Activated CD8-positive, alpha-beta memory T cell treated with anti-CD3 and anti-CD28 coated beads, Interleukin-2, amount 50 U/mL, for 48 hours (primary cell): ENCODE measurements at places on chromosomes 6 and 20.

- no peak for DNase-seq
These were observed 59.4 kb downstream of the TNFRSF21 start for GRCh38 chr6:47250302-47250701.

- DNase-seq: no peak
These were observed 52.6 kb upstream of the NAA20 start for GRCh38 chr20:19964289-19965265.

- DNase-seq: no peak
These were observed 13.6 kb upstream of the GPRC6A start for GRCh38 chr6:116842459-116842858.

GRCh38 chr6:35470663-35471120 is 2.5 kb downstream of the RPL10A start:
- no peak for DNase-seq

DNA sequence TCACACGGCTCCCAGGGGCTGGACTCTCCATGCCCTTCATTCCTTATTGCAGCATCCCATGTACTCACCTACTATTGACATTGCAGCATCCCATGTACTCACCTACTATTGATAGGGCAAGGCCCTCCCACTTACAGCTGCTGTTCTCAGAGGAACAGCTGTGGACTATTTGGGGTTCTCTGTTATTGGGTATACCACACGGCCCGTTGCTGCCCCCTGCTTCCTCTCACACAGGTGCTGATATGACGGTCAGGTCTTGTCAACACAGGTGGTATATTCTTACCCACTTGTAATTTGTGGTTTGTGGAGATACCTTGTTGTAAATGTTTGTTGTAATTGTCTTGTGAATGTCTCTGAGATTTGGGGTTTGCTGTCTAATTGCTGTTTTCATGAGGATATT is 18.8 kb downstream of the ALDH5A1 start:
- peak; percentile 18 for DNase-seq

- DNase-seq: no peak
These were observed 4.1 kb upstream of the ABT1 start for GRCh38 chr6:26592649-26593048.

GRCh38 chr6:114362957-114363356 is 20.1 kb upstream of the HS3ST5 start:
- no peak for DNase-seq

DNA sequence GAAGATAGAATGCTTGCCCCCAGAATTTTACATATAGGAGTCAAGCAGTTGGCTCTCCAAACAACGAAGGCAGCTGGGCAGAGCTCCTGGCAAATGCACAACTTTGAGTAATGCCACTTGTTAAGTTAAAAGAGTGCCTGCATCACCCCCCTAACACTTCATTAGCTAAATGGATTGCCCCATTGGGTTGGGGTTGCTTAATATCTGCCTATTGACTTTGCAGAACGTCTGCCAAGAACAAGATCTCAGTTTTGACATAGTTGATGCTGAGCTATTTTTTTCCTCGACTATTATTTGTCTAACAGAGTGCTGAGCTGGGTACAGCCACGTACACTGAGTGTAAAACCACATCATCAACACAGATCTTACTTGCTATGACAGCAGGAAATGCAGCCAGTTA is 12.1 kb downstream of the ANKRD60 start:
- DNase-seq: no peak

GRCh38 chr6:157530126-157530525 is 149.1 kb downstream of the ZDHHC14 start:
- DNase-seq: no peak

- DNase-seq: no peak
These were observed 2.7 kb downstream of the VEGFA start for GRCh38 chr6:43772681-43773049.

GRCh38 chr6:27810768-27811450 is 101.3 kb downstream of the OR2B2 start:
- no peak for DNase-seq

- DNase-seq: no peak
These were observed 13.2 kb upstream of the SIRPA start for GRCh38 chr20:1882026-1882425.

DNA sequence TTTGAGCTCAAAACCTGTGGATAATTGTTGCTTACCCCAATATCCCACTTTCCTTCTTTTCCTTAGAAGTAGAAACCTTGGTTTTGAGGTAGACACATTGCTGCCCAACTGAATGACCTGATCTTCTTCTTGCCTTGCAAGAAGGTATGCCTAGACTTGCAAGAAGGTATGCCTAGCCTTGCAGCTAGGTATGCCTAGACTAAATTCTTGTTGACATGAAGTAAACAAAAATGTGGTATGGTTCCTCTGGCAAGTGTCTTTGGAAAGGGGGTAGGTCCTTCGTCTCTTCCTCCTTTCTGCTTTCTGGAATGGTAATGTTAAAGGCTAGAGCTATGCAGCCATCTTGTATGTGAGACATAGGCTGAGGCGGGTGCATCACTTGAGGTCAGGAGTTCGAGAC is 129.2 kb downstream of the GMPR start:
- DNase-seq: no peak

DNA sequence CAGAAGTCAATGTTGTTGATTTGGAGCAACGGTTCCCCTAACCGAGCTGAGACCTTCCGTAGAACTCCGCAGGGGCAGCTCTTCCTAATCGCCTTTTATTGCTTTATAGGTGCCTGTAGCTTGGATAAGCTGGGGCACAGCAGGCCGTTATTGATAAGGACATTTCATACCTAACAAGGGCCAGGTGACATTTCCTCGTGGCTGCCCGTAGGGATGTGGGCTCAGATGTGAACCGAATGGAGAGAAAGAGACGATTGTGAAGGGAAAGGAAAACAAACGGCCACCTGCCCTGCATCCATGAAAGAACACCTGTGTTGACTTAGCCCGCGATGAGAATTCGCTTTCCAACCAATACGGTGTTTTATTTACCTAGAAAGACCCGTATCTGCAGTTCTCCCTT is 53.3 kb upstream of the DACT2 start:
- DNase-seq: no peak

GRCh38 chr6:41986339-41986738 is 44.7 kb upstream of the CCND3 start:
- DNase-seq: no peak

DNA sequence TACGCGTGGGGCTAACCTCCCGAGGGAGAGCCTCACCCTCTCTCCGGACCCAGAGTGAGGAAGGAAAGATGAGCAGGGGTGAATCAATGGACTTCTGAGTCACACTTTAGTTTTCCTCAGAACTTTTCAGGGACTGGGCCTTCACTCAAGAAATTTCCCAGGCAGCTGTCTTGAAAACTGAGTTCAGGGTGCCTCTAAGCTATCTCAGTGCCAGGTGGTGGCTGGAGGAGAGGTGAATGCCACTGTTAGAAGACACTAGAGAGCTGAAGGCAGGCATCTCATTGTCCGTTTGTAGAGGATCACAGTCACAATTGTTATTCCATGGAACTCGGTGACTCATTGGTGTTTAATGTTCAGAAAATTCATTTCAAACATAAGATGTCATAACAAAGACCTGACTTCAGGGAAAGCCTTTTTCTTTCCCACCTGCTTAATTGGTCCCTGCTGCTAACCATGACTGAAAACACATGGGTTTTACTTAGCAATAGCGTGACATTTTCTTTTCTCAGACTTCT is 5.3 kb upstream of the SERPINB6 start:
- peak; percentile 54 for DNase-seq

DNA sequence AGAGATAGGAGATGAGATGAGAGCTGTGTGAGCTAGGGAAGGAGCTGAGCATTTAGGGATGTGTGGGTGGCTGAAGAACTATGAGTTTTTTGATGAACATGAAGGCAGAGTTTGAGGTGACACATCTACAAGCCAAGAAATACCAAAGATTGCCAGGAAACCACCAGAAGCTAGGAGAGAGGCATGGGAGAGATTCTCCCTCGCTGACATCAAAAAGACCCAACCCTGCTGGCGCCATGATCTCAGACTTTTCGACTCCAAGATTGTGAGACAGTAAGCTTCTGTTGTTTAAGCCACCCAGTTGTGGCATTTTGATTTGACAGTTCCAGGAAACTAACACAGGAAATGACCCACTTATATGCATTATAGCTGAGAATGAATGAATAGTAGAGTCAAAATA is 790.9 kb downstream of the TFAP2A start:
- DNase-seq: no peak

DNA sequence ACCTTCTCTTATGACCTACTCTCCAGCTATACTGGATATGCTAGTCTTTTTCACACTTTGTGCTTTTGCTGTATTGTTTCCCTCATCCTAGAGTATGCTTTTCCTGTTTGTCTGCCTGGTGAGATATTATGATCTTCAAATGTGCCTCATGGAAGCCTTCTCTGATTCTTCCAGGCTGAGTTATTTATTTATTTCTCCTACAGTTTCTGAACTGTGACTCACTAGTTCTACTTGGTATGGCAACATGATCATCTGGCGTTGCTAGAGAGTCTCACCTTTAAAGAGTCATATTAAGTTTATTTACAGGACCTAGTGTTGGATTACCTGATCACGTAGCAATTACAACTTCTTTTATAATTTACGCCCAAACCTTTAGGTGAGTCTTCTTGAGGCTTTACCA is 81.2 kb upstream of the HDAC2 start:
- DNase-seq: no peak

DNA sequence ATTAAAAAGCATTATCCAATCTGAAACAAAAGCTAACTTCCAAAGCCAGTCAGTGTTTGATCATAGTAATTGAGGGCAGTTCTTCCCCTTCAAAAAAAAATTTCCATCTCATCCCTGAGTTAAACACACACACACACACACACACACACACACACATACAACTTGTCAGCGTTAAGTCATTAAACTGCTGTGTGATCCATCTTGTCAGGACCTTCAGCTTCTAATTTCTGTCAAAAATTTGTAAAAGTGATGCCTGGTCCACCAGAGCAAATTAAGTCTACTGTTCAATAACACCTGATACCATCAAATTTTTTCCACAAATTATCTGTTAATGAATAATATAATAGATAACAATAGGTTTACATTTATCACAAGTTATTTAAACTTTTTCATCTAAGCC is 198.7 kb downstream of the GPX5 start:
- DNase-seq: no peak

DNA sequence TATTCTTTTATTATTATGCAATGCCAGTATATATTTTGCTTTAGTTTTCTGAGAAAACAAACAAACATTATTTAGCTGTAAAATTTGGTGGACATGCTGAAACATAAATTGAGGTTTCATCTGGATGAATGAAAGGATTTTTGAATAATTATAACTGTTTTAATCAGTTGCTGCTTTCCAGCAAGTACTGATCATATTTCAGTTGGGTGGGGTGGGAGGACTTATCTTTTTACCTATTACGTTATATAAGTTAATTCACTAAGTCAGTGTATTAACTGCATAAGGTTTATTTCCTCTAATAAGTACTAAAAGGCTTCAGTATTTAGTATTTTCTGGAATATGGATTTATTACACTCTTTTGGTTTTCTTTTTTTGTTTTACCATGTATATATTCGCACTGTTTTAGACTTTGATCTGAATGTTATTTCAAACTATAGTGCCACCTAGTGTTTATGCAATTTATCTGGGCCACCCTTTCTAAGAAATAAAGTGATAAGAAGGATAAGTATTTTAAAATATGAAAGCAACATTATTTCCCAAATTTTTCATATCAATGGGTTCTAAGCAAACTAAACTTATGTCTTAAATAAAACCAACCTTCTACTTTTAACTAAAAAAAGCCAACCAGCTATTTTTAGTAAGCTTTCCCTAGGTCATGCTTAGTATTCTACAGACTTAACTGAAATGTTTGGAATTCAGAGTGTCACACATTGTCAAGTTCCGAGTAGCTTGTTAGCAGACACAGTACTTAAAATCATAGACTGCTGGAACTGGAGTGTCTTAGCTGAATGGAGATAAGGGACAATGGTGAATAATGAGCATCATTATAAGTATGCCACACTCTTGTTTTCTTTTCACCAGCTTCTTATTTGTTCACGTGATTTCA is 105.4 kb upstream of the MCHR2 start:
- no peak for DNase-seq
